ENCODE measurements at places on chromosomes 3 and 15. TPM values are rescaled to one million over a fixed set of nuclear protein-coding genes. Genes with fewer than 3 reads are reported as not detected.

- no peak for DNase-seq
These were observed 297.8 kb upstream of the AZI2 start for GRCh38 chr3:28646435-28646834.

DNA sequence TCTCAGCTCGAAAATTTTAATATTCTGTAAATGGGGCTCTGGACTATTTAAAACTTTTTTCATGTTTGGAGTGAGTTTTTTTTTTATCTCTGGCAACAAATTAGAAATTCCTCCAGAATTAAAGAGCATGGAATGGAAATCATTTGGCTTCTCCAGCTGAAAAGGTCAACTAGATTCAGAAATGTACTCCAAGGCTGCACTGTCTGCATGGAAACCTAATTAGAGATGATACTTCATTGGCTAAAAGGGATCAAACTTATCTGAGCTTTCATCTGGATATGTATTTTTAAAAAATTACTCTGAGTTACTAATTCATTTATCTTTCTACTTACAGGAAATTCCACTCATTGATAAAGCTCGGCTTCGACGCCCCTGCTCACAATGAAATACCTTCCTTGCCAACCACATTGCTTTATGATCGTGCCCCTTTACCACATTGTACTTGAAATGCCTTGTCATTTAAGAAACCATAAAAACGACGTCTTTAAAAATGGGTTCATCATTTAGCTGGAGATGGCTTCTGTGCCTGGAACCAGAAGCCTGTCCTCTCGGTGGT is 285.5 kb upstream of the ICE2 start:
- no peak for DNase-seq

GRCh38 chr15:43237842-43238470 is 17.1 kb upstream of the EPB42 start:
- DNase-seq = no peak

The TMEM108 gene
- total RNA-seq = 2.3 TPM

DNA sequence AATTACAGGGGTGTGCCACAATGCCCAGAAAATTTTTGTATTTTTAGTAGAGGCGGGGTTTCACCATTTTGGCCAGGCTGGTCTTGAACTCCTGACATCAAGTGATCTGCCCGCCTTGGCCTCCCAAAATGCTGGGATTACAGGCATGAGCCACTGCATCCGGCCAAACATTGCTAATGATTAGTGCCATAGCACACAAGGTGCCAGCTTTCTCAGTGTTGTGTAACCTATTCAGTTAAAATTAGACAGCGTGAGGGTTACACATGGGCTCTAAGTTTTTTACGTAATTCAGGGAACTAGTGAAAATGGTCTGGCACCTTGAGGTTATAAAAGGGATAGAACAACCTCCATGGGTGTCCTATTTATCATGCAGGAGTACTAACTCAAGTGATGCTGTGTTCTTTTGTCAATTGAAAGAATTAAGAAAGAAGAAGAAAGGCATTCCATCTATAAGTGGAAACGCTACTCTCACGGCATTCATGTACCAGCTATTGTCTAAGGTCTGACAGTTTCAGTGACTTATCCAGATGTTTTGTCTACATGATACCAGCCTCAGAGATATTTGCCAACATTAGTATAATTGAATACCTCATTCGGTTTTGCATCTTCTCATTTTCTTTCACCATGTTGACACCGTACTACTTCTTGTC is 84.7 kb downstream of the EOMES start:
- DNase-seq = no peak

DNA sequence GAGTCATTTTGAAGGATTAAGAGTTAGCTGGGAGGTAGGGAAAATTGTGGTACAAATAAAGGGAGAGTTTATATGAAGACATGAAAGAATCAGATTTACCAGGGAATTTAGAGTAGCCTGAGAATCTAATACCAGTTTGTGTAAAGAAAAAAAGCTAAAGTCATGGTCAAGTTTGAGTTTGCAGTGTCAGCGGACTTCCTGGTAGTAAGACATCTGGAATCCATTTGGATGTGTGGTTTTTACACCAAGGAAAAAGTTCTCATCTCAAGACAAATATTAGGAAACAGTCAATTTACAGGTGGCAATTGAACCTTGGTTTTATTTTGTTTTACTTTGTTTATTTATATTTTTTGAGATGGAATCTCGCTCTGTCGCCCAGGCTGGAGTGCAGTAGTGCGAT is 1.5 kb upstream of the P2RY12 start:
- DNase-seq = no peak

DNA sequence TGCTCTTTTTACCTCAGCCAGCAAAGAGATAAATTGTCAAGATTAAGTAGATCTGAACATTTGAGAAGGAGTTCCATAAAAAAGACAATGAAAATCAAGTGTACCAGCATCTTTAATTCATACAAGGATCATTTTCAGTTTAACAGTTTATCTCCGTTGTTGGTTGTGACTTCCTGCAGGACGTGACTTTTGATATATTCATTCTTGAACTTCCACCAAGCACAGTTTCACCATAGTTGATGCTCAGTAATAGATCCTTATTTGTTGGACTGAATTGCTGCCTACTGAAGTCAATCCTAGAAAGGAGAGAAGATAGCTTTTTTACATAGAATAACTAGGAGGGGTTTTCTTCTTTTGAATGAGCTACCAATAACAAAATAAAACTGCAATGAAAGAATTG is 408.2 kb downstream of the LPP start:
- no peak for DNase-seq

The FANCD2OS gene
- not detected for total RNA-seq

The EEF1AKMT4 gene
- total RNA-seq = 1.7 TPM

GRCh38 chr3:137992592-137992991 is 17.4 kb upstream of the CLDN18 start:
- no peak for DNase-seq

The DENND4A gene
- 56.4 TPM for total RNA-seq

GRCh38 chr15:89293012-89293411 is 41.6 kb downstream of the POLG start:
- DNase-seq = no peak

GRCh38 chr15:67833710-67834511 is 5.9 kb downstream of the RNU6-1 start:
- DNase-seq = no peak

GRCh38 chr15:41125063-41125669 is 9.1 kb upstream of the INO80 start:
- DNase-seq = no peak

DNA sequence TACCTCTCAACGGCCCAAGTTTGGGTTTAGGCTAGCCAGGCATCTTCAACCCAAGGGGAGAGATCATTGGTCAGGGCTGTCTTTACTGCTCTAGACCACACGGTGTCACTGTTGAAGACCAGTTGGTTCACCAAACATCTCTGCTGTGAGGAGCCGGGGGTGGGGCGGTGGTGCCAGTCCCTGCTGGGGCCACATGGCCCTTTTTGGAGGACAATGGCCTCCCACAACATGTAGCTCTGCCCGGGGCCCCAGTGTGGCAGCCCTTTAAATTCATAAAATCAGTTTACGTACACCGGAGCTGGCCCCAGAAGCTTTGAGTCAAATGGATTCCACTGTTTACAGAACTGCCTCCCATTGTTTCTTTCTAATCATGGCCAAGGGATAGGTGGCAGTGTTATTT is 19.1 kb upstream of the TM4SF18 start:
- DNase-seq = no peak

GRCh38 chr3:37625690-37626360 is 235.9 kb upstream of the CTDSPL start:
- no peak for DNase-seq

The TUSC7 gene
- total RNA-seq = not detected

DNA sequence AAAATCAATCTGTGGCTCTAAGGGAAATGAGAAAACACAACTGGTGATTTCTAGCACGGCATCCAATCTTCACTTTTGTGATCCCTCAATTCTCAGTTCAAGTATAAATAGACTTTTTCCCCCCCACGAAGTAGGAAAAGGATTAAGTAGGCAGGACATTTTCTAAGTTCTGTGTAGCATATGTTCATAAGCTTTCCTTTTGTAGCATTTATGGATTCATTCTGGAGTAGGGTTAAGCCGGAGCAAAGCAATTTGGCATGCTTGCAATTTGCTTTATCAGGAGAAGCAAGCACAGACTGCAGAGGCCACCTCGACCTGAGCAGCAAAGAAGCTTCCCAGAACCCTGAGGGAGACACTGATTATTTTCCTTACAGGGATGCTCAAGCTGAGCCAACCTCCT is 66.3 kb downstream of the FHIT start:
- no peak for DNase-seq

DNA sequence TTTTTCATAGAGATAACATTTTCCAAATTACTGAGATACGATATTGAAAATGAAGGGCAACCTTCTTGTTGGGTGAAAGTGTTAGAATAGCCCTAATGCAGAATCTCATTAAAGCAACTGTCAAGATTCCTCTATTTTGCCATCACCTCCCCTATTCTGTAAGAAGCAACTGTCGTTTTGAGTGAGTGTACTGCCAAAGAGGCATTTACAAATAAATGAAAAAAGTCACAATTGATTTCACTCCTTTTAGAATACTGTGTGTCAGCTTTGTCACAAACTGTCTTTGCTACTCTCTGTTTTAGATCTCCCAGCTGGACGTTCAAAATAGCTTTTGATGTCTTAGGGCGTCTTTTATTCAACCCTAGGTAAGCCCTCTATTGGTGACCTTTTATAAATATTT is 322.8 kb upstream of the NAALADL2 start:
- no peak for DNase-seq

The KNL1 gene
- total RNA-seq = 39.5 TPM

DNA sequence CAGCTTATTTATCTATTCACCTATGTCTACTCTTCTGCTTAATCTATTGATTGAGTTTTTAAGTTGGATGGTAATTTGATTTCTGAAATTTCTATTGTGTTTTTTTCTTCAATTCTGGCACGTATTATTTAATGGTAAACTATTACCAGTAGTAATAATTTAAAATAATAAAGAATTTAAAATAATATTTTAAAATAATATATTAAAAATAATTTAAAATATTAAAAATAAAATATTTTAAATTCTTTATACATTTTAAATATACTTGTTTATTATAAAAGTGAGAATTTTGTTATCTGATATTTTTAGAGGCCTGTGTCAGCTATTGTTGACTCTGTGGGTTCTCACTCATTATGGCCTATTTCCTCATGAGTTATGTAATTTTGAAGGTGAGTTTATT is 100.7 kb upstream of the SPATA16 start:
- no peak for DNase-seq

DNA sequence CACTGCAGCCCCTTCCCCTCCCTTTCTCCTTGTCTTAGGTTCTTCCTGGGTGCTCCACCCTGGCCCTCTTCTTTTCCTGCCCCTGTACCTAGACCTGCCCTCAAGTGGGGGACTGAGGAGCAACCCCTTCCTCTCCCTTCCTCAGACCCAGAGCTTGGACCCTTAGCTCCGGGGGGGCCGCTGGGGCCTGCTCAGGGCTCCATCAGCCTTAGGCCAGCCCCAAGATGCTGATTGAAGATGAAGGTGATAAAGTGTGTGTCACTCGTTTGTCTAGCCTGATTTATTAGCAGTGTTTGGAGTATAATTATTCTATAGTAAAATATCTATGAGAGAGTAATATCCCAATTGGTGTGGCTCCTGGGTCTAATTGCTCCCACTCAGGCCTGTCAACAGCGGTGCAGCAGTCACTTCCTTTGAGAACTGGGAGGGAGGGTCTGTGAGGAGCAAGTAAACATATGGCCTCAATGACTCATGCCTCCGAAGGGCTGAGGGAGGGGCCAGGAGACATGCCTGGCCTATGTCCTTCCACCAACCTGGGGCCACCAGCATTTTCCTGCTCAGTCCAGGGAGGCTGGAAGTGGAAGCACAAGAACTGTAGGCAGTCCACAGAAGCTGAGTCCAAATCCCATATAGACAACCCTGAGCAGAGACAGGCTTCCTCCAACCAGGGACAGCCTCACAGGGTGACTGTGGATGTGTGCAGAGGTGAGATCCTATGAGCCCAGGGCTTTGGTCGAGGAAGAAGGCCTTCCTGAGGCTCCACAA is 123.2 kb downstream of the DNAJB8 start:
- DNase-seq = peak; percentile 75

DNA sequence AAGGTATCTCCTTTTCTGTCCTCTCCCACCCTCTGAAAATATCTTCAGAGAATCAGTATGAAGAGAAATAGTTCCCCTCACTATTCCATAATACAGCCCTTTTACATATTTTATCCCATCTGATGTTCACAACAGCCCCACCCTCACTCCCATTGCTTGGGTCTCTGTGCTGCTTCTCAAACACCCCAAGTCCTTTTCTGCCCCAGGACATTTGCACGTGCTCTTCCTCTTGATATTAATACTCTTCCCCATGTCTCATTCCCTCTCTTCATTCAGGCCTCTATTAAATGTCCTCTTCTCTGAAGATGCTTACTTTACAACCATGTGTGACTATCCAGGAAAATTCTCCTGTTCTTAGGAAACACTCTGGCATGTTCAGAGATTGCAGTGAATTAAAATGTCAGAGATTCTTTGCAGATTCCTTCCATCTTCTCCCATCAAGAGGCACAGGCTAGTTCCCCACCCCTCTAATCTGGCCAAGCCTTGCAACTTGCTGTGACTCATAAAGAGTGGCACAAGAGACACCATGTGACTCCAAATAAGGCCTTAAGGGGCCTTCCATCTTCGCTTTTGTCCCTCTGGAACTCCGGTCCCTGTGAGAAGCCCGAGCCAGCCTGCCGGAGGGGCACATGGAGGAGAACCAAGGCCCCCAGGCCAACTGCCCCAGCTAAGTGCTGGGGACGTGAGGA is 128.5 kb downstream of the CHSY1 start:
- no peak for DNase-seq

The AADACL2 gene
- total RNA-seq = 0.48 TPM

DNA sequence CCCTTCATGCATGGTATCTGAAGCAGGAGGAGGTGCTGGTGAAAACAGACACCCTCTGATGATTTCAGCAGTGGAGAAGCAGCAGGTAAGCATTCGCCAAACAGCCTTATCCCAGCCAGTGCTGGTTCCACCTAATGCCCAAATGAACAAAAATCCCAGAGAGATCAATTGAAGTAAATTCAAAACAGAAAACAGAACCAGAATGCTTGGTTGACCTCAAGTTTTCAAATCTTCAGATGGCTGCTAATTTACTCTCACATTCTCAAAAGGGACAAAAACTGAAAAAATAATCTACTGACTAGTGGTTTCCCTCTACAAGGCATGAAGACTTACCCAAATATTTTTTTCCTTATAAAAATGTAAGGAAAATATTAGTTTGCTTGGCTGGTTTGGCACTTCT is 87.0 kb upstream of the MYO5C start:
- DNase-seq = no peak

The TTC21A gene
- total RNA-seq = 4.3 TPM

GRCh38 chr3:97871801-97872524 is 50.2 kb downstream of the CRYBG3 start:
- DNase-seq = peak; percentile 21

The HSPBAP1 gene
- total RNA-seq = 13.2 TPM

Measured in urinary bladder (tissue), 4 donors.